ENCODE measurements at places on chromosomes 3 and 15.
A peak's percentile ranks its signal among the peaks of the same experiment; 100 is the strongest.

GRCh38 chr3:178485756-178486155 is 50.5 kb upstream of the KCNMB2 start:
- no peak for DNase-seq

GRCh38 chr15:59344311-59344710 is 28.4 kb downstream of the MYO1E start:
- no peak for DNase-seq

DNA sequence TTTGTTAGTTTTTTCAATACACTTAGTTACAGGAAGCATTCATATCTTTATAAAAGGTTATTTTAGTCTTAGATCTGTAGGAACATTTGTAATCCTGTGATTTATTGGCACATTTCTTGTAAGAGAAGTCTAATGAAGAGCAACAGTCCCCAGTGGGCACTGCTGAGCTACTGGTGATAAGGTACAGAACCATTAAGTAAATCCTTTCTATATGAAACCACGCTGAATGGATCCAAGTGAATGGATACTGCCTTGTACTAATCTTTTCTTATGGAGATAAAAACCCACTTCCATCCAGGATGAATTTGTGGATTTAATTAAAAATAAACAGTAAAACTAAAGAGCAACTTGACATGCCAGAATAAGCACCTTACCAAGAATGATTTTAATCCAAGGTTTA is 64.0 kb downstream of the SHQ1 start:
- DNase-seq: no peak

DNA sequence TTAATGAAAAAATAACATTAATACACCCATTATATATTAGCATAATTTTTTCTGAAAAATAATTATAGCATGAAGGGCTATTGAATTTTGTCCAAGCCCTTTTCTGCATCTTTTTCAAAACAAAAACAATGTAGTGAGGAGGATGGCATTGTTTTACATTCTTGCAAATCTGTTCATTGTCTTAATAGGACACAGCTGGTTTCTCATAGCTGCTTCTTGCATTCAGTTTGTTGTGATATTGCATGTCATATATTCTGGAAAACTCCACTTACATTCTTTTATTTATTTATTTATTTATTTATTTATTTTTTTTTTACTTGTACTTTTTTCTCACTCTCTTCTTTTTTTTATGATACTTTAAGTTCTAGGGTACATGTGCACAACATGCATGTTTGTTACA is 107.4 kb downstream of the NR1D2 start:
- DNase-seq: no peak

DNA sequence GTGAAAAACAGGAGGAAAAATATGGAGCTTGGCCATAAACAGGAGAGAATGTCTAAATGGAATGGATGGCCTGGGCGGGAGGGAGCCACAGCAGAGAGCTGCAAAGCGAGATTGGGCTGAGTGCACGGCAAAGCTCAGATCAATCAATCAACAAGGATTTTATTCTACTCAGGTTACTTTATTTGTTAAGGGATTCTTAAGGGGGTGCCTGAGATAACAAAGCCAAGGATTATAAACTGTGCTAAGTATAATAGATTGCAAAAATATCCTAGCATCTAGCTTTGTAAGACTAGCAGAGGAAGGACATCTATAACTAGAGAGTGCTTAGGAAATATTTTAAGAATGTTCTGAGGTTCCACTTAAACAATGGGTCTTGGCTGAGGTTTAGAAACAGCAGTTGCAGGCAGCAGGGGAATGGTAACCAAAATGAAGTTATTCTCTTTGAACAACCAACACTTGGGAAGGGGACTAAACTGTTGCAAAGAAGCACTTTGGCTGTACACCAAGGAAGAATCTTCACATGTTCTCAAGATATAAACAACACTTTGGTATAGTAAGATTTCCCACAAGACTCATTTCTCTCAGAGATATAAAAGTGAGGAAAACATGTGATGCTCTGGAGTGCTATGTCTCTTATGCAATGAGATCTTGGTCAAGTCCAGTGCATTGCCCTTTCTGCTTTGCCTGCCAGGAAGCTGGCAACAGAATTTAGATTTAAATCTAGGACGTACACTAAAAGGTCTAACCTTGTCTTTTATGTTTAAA is 35.5 kb downstream of the TMEM212 start:
- no peak for DNase-seq

DNA sequence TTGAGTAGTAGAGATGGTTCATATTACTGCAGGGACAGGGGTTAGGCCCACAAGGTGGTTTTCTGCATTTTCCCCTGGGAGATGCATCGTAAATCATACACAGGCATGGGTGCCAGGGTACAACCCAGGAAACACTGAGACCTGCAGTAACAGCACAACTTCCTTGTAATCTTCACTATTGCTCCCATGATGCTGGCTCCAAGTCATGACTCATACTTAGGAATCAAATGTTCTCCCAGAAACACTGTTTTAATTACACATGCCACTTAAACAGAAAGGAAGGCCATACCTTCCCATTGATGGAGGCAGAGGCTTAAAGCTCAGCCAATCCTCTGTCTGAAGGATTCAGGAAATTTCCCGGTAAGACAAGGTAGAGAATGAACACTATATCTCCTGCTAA is 106.5 kb downstream of the ERC2 start:
- no peak for DNase-seq

- no peak for DNase-seq
Measured at GRCh38 chr15:75151214-75152128, 50.2 kb upstream of the C15orf39 start.

DNA sequence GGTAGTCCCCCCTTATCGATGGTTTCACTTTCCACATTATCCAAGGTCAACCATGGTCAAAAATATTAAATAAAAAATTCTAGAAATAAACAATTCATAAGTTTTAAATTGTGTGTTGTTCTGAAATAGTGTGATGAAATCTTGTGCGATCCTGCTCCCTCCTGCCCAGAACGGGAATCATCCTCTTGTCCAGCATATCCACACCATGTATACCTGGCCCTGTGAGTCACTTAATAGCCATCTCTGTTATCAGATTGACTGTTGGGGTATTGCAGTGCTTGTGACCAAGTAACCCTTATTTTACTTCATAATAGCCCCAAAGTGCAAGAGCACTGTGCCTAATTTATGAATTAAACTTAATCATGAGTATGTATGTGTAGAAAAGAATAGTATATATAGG is 19.1 kb downstream of the FAM81A start:
- DNase-seq: no peak

DNA sequence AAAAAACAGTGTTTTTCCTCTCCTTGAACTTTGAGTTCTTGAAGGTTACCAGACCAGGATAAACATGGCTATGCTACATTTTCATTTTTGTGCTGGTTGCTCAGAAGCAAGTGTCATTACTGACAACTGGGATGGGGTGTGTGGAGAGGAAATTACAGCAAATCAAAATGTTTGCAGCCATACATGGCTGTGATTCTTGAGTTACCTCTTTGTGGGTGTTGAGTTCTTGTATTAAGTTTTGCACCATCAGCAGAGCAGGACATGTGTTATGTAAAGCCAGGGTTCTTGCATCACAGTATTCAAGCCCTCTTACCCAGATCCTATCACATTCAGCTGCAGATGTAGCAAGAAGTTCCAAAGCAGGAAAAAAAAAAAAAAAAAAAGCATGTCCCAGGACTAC is 53.9 kb upstream of the ATOSA start:
- no peak for DNase-seq

- no peak for DNase-seq
Measured at GRCh38 chr3:14582045-14582410, 41.9 kb upstream of the GRIP2 start.

- no peak for DNase-seq
Measured at GRCh38 chr3:126022741-126023359, 53.9 kb downstream of the ROPN1B start.

- no peak for DNase-seq
Measured at GRCh38 chr3:65196663-65197062, 508.9 kb upstream of the ADAMTS9 start.

- DNase-seq: no peak
Measured at GRCh38 chr3:65030847-65031463, 343.2 kb upstream of the ADAMTS9 start.

DNA sequence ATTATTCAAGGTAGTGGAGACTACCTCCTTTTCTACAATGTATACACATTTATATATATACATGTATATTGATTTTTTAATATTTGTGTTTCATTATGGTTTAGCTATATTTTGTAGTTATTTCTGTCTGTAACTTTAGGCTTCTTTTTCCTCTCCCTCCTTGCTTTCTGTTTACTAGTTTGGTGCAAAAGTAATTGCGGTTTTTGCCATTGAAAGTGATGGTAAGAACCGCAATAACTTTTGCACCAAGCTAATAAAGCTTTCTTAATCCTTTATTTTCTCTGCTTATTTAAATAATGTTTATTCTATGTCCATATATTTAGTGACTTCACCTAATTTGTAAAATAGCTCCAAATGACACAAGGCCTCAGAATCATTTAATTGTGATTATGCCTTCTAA is 195.3 kb upstream of the PLSCR5 start:
- DNase-seq: no peak

DNA sequence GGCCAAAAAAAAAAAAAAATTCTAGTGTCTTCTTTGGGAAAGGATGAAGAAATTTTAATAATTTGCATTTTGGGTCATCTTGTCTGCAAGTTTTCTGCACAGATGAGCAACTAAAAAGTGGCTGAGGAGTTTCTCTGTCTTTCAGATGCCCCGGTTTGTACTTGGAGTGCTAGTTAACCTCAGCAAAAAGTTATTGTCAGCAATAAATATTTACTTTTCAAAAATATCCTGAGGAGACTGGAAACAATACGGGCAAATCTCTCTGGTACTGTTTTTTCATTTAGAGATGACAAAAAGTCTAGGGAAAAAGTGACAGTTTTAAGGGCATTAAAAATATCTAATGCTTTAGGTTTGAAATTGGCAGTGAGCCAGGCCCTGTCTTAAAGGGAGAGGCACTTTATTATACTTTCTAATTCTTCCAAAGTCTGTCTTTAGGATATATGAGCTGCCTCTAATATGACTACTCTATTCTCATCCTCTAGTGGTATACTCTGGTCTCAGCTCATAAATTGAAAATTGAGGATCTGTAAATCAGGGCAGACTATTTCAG is 436.0 kb upstream of the NR2F2 start:
- no peak for DNase-seq

GRCh38 chr3:49841126-49841696 is 15.2 kb downstream of the TRAIP start:
- DNase-seq: peak; percentile 37

DNA sequence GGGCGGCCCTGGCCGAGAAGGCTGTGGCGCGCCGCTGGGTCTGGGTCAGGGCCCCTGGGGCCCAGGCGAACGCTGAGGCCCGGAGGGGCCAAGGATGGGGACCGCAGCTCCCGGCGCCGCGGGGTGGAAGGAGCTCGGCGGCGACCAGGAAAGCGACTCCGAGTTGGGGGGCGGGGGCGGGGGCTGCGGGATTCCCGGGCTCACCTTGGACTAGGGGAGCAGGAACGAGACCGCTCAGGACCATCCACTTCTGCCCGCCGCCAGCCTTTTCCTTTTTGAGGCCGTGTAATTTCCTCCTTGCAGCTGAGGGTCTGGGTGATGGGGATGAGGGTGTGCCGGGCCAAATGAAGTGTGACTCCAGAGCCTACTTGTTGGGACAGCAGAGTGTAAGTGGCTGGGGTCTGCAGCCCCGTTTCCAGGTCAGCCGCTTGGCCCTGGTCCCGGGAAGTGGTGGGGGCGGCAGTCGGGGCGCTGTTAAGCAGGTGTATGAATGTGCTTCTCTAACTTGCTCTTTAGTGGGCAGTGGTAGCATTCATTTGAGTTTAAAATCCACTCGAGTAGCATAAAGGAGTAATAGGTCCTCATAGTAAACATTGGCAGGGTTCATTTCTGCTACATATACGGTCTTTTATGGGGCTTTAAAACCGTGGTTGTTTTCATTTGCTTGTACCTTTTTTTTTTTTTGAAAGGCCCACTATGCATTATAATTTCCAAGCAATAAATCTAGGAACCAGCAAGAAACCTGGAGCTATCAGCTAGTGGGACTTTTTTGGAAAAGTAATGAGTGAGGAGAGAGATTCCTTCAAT is 717 bp downstream of the PXK start:
- no peak for DNase-seq

All from natural killer cell treated with Interleukin-12 subunit alpha and Interleukin-12 subunit beta and Interleukin-15 and Interleukin-18, amount 100 ng/mL, for 72 hours (primary cell).